ENCODE measurements at places on chromosomes 3 and 15.
A peak's percentile ranks its signal among the peaks of the same experiment; 100 is the strongest.

DNA sequence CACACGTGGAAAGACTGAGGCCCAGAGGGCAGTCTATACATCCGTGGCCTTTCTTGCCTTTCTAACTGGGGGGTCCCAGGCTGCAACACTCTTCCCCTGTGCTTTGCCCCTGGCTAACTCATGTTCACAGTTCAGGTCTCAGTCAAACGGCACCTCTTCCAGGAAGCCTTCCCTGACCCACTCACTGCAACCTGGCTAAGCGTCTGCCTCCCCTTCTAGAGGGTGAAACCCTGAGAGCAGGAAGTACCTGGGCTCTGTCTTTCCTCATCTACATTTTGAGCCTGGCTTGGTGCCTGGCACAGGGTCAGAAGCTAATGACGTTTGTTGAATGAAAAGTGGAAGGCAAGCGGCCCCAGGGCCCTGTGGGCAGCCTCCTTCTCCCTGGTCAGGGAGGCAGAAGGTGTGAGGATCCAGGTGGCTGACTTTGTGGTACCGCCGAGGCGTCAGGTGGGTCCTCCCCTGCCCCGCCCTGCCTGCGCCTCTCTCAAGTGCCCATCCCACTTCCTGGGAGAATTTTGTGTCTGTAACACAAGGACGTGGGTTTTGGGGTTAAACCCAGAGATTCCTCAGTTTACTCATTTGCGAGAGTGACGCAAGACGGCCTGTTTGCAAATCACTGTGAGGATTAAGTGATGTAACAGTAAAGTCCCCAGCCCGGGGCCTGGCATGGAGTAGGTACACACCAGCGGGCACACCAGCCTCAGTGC is 32.1 kb downstream of the DNASE1L3 start:
- no peak for DNase-seq

GRCh38 chr3:87298111-87298718 is 21.8 kb upstream of the POU1F1 start:
- DNase-seq: no peak

DNA sequence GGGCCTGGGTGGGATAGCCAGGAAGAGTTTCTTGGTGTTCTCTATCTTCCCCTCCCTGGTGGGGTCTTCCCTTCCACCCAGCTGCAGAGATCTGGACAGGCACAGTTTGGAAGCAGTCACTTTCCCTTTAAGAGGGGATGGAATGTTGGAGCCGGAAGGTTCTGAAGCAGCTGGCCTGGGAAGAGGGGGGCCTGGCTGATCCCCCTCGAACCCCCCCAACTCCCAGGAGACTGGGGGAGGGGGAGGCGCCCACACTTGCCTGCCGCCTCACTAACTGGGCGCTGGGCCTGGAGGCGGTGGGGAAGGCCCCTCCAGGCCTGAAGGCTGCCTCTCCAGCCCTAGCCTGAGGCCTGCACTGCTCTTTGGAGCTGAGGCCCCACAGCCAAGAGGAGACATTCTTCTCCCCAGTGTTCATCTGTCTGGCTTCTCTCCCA is 1.4 kb downstream of the DVL3 start:
- DNase-seq: peak; percentile 48

GRCh38 chr3:56339244-56339643 is 129.0 kb downstream of the ERC2 start:
- no peak for DNase-seq

DNA sequence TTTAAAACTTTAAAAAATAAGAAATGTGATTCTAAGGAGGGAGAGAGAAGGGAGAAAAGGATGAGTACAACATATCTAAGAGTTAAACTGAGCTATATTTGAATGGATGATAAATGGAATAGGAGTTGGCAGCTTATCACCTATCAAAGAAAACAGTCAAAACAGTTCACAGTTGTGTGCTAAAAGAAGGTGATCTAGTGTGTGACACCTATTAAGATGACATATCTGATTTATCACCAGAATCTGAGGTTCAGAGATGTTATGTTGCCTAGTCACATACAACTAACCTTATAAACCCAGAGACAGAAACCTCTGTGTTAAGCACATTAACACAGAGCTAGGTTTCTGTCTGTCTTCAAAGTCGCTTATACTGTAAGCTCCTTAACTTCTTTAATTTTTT is 3.0 kb downstream of the ATP13A3 start:
- no peak for DNase-seq

GRCh38 chr15:69659454-69660050 is 206.9 kb downstream of the RPLP1 start:
- DNase-seq: no peak

GRCh38 chr3:194396859-194397756 is 2.0 kb downstream of the GP5 start:
- no peak for DNase-seq

- no peak for DNase-seq
These were observed 165.1 kb upstream of the UBE2E1 start for GRCh38 chr3:23640471-23641146.

- DNase-seq: no peak
These were observed 64.9 kb downstream of the PLSCR2 start for GRCh38 chr3:146404436-146404835.

GRCh38 chr3:28940530-28940929 is 340.3 kb upstream of the RBMS3 start:
- DNase-seq: peak; percentile 18

GRCh38 chr15:92772061-92772460 is 116.5 kb upstream of the FAM174B start:
- no peak for DNase-seq

- no peak for DNase-seq
These were observed 58.4 kb upstream of the COL8A1 start for GRCh38 chr3:99579965-99580364.

- no peak for DNase-seq
These were observed 47.3 kb upstream of the TCF12 start for GRCh38 chr15:56871185-56871584.

- no peak for DNase-seq
These were observed 801.6 kb downstream of the CADM2 start for GRCh38 chr3:85760342-85760741.

DNA sequence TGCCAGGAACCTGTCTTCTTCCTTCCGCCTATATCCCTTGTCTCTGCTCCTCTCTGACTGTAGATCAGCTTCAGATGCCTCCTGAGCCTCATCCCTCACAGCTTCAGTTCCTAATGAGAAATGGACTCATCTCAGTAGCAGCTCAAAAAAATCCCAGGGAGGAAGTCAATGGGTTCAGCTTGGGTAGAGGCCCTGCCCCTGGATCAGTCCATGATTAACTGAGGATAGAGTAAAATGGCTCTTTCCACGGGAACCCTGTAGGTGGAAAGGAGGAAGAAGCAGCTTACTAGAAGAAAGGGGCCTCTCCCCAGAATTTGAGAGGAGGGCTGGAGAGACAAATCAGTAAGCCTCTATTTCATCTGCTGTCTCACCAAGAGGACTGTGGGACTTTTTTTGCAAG is 26.9 kb upstream of the HCN4 start:
- DNase-seq: no peak

DNA sequence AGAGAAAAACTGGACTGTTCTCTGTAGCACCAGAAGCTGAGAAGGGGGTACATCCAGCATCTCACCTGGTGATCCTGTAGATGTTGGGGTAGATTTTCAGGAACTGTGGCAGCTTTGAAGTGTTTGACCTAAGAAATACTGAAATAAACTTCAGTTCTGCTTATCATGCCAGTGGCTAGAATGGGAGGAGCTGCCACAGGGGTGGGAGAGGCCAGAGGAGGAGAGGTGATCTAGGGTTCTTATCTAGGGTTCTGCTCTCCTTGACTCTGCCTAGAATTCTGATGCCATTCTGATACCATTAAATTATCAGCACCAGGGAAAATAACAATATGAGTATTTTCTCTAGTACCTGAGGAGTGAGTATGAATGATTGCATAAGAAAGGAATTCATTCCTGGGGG is 10.2 kb upstream of the CPOX start:
- DNase-seq: no peak

DNA sequence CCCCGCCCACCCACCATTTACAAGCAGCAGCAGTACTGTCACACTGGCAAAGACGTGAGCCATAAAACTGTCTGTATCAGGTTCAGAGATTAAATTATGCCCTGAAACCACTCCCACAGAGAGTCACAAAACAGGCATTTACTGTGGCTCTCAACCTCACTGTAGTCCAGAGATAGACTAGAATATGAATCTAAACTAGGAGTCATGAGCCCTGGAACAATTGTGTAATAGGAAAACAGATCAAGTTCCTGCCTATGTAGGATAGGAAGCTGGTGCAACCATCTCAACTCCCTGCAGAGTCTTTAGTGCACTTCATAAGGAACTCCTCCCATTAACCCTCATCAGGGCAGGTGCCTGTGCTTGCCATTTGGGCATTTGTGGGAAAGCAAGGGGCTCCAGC is 61.7 kb downstream of the FAM227B start:
- DNase-seq: no peak

- no peak for DNase-seq
These were observed 43.6 kb upstream of the CTSH start for GRCh38 chr15:78988361-78988911.

GRCh38 chr3:197746209-197746608 is 3.5 kb upstream of the FYTTD1 start:
- DNase-seq: no peak

DNA sequence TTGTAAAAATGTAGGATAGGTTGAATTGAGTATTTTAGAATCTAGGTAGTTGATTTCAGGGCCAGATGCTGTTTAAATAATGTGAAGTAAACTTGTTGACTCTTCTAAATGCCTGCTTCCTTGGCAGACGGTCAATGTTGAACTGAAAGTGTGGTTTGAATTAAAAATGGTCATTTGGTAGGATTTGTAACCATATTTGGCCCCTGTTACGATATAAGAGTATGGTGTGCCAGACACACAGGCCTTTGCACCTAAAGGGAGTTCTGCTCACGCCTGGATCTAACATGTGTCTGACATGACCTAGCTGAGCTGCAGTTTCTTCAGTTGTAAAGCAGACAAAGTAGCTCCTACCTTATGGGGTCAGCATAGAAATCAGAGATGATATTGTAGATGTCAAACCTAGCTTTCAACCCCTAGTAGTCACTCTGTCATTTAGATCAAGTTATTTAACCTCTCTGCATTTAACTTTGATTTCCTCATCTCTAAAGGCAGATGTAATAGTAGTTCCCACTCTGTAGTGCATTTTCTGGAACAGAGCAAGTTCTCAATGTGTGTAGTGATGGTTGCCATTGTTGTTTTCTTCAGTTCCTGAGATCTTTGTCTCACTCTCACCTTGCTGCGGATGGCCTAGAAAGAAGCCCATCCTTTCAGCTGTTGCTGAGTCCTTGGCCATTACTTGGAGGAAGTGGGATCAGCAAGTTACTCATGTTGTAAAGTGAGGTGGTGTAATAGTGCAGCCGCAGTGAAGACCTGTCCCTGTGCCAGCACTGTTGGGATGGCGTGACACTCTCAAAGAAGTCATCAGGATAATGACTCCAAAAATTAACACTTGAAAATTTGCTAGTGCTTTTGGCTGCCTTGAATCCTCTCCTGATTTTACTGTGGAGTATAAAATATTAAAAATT is 90.2 kb downstream of the GHSR start:
- no peak for DNase-seq

DNA sequence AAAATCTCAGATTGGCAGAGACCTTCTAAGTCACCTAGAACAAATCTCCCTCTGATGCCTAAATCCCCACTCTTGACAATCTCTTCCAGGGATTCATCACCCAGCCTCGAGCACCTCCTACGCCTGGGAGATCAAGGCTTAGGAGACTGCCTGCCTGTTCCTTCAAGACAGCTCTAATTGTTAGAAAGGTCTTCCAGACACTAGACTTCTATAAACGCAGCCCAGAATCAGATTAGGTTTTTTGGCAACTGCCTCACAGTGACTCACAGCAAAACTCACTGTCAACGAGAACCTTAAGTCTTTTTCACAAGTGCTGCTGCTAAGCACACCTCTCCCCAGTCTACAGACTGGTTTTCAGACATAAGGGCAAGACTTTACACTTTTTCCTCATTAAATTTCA is 23.1 kb downstream of the SRGAP3 start:
- DNase-seq: no peak

- DNase-seq: no peak
These were observed 345.2 kb upstream of the TPRG1 start for GRCh38 chr3:188826574-188826973.

- no peak for DNase-seq
These were observed 1.3 kb downstream of the SLC27A2 start for GRCh38 chr15:50183112-50183794.

GRCh38 chr15:59345326-59345725 is 27.3 kb downstream of the MYO1E start:
- no peak for DNase-seq

- no peak for DNase-seq
These were observed 46.2 kb downstream of the GHSR start for GRCh38 chr3:172402090-172402489.

DNA sequence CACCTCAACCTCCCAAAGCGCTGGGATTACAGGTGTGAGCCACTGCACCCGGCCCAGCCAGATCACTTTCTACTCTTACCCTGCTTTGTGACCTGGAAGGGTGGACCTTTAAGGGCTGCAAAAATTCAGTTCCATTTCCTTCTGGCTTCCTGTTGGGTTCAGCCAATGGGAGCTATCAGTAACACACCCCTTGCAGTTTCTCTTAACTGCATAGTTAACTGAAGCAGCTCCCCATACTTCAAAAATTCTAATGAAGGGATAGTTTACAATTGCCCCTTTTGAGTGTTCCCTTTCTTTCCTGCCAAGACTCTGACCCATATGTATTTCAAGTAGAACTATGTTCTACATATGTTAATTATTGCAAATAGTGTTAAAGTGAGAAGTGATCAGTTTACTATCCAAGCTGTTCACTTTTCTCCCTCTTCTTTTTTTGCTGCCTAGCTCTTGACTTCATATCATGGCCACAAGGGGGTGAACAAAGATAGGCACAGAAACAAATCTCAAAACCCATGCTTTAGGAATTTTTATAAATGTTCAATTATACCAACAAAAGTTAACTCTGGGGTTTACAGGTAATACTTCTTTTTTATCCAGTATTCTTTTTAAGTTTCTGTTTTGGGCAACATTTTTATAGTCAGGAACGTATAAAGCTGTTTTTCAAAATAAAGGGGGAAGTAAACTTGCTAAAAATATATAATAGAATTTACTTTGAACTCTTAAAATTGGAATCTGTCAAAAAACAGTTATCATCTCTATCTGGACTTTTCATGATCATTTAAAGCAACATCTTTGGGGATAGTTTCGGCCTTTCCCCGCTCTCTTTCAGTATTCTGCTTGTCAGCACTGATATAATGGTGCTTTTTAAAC is 8.1 kb downstream of the PGBD4 start:
- no peak for DNase-seq

Measured in substantia nigra (tissue), 51 donors.